ENCODE measurements at places on chromosomes 1 and 21.

GRCh38 chr1:107200631-107201030 is 59.8 kb downstream of the NTNG1 start:
- no peak for DNase-seq

DNA sequence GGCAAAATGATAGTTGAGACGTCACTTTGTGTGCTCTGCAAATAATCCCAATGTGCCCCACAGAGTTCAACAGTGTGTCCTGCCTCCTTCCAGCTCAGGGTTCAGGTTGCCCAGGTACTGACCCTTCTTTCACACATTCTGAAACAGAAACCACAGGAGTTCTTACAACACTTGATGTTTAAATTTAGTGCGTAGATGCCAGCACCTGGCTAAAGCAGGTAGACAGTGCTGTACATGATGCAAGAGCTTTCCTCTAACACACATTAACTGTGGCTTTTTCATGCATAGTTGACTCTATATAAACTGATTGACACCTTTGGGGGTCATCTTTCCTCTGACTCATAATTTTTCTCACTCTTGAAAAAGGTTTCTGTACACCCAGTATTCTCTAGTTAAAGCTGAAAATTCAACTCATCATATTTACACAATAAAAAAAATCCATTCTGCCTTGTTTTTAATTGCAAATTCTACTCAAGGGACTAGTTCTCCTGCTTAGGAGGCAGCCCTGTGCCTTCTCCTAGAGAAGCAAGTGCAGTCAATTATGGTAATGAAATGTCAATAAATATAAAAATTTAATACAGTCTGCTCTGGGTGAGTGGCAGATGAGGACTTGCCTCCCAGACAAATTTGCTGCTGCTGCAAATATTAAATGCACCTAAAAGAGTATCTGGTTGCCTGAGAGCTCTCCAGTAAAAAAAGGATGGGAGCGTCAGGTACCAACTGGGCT is 91.4 kb downstream of the NR5A2 start:
- no peak for DNase-seq

DNA sequence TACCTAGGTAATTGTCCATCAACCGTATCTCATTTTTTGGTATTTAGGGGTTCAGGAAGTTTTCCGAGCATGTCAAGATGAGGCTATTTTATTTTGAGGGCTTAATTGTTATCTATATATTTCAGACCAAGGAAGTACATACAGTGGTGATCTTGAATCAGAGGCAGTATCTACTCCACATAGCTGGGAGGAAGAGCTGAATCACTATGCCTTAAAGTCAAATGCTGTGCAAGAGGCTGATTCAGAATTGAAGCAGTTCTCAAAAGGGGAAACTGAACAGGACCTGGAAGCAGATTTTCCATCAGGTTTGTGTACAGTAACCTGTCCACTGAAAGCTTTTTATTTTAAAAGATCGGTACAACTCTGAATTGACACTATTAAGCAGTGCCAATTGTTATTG is 130.2 kb downstream of the ZMYM4 start:
- DNase-seq = no peak

DNA sequence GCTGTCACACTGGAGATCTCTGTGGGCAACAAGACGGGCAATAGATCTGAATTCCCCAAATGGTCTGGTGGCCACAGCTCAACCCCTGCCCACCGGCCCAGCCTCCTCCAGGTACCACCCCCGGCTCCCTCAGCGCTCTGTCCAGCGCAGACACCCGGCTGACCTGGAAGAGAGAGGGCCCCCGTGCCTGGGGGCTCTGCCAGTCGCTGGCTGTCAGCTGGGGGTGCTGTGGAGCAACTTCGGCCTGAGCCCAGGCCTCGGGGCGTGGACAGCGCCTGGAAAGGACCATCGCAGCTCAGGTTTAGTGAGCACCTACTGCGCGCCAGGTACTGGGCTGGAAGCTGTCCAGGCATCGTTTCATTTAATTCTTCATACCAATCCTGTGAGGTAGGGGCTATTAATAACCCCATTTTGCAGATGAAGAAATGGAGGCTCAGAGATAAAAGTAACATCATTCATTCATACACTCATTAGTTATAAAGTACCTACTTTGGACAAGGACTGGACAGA is 51.0 kb downstream of the AHDC1 start:
- no peak for DNase-seq

GRCh38 chr1:91529856-91530255 is 29.2 kb downstream of the CDC7 start:
- no peak for DNase-seq

DNA sequence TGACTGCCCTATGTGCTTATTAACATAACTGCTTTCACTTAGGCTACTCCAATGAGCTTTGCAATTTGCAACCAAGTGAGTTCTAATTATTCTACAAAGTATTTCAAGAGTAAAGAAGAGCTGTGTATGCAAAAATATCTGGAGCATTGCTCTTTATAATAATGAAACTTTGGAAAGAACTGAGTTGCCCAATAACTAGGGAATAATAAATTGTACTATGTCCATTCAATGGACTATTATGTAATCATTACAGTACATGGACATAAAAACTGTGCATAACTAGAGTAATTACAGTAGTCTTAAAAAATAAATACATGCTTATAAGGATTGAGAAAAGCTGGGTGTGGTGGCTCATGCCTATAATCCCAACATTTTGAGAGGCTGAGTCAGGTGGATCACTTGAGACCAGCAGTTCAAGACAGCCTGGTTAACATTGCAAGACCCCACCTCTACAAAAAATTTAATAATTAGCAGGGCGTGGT is 70.3 kb upstream of the JAK1 start:
- no peak for DNase-seq

GRCh38 chr1:51963592-51964308 is 26.8 kb downstream of the RAB3B start:
- no peak for DNase-seq

DNA sequence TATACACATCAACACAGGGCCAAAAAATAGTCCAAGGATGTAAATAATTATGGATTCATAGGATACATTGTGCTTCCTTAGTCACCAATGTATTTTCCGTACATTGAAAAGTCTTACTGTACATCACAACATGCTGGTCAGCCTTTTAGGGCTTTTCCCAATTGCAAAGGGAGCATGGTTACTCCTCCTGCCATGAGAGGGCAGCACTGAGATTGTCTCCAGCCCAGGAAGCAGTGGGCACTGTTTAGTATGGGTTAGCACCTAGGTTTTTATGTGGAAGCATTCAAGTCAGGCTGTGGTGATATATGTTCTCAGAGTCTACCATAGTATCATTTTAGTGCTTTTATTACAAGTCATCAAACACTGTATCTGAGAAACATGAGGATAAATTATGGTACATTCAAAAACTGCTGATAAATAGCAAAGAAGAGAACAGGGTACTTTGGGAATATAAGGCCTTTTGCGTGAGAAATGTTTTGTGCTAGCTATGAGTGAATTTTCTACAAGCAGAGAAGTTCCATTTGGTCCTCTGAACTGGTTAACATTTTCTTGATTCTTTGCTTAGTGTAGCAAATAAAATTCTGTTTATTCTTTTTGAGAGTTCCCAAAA is 34.0 kb downstream of the ST6GALNAC5 start:
- no peak for DNase-seq

DNA sequence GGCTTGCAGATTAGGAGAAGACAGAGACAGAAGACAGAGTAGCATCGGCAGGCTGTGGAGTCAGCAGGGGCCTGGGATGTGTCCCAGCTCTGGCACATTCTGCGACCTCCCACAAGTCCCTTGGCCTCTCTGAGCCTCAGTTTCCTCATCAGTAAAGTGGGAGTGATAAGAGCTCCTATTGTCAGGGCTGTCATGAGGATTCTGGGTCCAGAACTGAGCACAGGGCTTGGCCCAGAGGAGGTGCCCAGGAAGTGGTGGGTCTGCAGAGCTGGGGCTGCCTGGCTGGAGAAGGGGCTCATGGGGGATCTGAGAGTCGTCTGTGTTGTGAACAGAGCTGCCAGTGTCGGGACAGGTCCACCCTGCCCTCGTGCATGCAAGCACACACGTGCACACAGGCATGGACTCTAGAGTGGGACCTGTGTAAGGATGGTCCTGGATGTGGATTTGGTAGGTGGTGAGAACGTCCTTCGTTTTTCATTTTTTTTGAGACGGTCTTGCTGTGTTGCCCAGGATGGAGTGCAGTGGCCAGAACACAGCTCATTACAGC is 262.9 kb downstream of the PTPRU start:
- no peak for DNase-seq

DNA sequence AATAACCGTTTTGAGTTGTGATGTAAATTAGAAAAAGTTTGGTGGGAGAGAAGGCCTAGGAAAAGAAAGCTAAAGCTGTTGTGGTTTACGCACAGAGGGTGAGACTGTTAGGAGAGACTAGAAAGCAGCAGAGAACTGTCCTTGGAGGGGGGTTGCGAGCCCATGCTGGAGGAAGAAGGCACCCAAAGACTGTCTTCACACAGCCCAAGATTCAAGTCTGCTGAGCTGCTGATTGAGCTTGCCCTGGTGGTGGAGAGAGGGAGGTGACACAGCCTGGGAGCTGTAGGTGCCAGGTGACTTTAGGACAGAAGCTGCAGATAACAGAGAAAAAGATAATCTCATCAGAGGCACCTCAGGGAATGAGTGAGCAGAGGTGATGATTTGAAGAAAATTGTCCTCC is 18.3 kb upstream of the TLR5 start:
- no peak for DNase-seq

- DNase-seq = no peak
Observed at GRCh38 chr1:938711-939489, 15.2 kb downstream of the SAMD11 start.

GRCh38 chr21:46221664-46222435 is 6.7 kb downstream of the LSS start:
- no peak for DNase-seq

- DNase-seq = no peak
Observed at GRCh38 chr21:30847627-30848500, 18.3 kb upstream of the KRTAP7-1 start.

GRCh38 chr1:2340086-2340917 is 51.1 kb downstream of the MORN1 start:
- DNase-seq = no peak

DNA sequence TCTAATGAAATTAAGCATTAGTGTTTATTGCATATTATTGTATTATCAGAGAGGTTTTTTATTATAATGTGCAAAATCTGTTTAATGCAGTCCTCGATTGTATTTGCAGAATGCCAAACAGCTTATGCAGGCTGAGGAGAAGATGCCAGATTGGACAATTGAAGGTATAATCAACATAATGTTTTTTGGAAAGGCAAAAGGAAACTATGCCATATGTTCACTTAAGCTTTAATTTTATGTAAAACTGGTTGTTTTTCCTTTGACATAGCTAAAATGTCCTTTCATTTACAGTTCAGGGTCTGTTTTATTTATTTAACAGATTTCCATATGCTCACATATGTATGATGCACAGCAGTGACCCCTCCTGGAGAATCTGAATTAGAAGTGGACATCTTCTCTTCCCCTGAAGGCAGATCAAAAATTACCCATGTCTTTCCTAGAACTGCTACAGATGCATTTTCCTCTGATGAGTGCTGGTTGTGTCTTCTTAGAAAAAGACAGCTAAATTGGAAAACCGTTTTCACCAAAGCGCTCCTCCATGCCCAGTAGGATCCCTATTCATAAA is 143.5 kb upstream of the USH2A start:
- DNase-seq = no peak

- DNase-seq = no peak
Observed at GRCh38 chr1:234234199-234234598, 139.1 kb upstream of the COA6 start.

DNA sequence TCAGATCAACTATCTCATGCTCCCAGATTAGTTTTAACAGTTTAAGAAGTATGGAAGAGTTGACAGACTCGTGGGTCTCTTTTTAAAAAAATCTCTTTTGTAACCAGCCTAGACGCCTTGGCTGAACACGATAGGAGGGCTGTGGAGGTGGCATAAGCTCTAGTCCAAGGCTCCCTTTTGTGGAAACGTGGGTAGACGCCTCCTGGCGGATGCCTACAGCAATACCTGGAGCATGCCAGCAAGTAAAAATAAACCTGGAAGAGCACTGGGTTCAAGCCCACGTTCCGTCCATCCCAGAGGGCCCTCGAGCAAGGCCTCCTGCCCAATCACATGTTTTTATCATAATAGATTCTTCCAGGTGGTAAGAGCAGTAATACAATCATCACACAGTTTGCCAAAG is 87.9 kb downstream of the RGS7 start:
- no peak for DNase-seq

DNA sequence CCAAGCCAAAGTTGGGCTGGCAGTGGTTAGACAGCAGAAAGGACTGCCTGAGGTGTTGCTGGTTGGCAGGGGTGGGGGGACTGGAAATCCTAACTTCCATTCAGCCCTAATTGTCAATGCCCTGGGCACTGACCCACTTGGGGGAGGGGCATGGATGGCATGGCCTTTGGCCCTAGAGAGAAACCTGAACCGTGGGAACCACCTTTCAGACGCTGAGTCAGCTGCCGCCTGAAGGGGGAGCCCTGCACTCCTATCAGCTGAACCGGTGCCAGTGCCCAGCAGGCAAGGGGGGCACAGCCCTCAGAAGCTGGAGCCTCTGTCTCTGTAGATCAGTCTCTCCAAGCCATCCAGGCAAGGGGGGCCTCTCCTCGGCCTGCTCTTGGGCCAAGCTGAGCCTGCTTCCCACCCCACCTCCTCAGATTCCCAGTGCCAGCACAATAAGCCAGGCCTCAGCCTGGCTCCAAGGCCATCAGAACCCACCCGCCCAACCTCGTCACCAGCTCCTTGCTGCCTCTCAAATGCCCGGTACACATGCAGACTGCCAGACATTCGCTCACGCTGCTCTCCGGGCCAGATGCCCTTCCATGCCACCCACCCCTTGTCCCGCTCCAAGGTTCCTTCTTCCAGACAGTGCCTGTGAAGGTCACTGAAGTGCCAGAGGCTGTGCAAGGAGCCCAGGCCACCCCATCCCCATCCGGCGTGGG is 11.6 kb downstream of the TINAGL1 start:
- peak; percentile 5 for DNase-seq

GRCh38 chr1:44420535-44420934 is 15.5 kb downstream of the RNF220 start:
- no peak for DNase-seq

GRCh38 chr1:202689493-202690342 is 20.5 kb downstream of the SYT2 start:
- no peak for DNase-seq

DNA sequence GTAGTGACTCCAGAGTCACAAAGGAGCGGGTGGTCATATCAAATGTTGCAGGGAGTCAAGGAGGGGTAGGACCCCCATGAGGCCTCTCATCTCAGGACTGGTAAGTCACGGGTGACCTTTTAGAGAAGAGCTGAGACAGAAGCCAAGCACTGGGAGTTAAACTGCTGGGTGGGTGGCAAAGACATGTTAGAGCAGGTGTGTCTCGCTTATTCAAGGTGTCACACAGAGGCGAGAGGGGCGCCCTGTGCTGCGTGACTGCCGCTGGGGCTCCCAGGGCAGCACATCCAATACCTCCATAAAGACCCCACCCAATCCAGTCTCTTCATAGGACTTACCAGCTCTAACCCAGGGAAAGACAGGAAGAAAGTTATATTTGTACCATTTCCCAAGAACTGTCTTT is 15.2 kb downstream of the CASQ2 start:
- no peak for DNase-seq

GRCh38 chr1:189211742-189212141 is 1265.9 kb downstream of the BRINP3 start:
- no peak for DNase-seq

Data from activated effector memory CD4-positive, alpha-beta T cell treated with Interleukin-2 at 50 U/mL for 16 hours (primary cell).